ENCODE measurements at places on chromosomes 3 and 15.

DNA sequence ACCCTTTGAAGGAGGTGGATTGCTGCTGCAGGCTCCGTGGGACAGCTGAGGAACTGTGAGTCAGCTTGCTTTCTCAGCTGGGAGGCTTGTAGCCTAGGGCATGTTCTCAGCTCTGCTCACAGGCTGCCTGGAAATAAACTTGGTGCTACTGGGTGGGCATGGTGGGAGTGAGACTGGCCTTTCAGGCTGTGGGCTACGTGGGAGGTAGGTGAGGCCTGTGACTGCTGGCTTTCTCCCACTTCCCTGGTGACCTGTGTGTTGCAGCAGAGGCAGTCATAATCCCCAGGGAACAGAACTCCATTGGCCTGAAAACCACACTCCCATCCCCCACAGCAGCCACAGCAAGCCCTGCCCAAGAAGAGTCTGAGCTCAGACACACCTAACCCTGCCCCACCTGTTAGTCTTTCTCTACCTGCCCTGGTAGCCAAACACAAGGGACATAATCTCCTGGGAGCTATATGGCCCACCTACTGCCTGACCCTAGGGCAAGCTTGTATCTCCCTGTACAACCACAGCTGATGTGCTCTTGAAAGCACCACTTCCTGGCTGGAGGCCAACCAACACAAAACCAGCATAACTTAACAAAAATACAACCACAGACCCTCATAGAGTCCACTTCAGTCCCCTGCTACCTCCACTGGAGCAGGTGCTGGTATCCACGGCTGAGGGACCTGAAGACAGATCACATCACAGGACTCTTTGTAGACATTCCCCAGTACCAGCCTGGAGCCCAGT is 236.5 kb downstream of the SQOR start:
- DNase-seq = no peak

DNA sequence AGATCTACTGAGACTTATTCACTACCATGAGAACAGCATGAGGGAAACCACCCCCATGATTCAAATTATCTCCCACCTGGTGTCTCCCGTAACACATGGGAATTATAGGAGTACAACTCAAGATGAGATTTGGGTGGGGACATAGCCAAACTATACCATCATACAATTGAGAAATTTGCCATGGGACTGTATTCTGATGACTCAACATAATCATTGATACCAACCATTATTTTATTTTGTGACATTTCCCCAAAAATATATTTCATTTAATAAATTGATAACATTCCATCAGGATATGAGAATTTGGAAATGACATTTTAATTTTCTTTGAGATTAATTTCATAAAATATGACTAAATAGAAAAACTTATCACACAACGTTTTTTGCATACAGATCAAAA is 96.6 kb upstream of the MDFIC2 start:
- DNase-seq = no peak

- no peak for DNase-seq
Measured at GRCh38 chr3:47455806-47456452, 19.8 kb downstream of the SCAP start.

DNA sequence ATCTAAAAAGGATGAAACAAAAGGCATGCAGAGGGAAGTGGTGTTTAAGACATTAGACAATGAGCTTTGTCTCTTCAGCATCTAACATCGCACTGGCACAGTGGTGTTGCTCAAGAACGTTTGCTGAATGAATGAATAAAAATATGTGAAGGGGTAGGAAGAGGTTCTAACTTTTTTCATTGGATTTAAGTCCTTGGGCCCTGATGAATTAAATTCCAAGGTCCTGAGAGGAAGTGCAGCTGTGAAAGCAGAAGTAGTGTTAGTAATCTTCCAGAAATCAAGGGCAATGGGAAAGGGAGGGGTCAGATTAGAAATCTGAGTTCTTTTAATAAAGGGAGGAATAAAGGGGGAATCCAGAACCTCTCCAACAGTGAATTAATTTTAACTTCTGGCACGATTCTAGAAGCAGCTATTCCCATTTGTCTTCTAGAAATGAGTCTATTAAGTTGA is 29.6 kb downstream of the TLNRD1 start:
- no peak for DNase-seq

GRCh38 chr3:97871186-97871585 is 49.4 kb downstream of the CRYBG3 start:
- no peak for DNase-seq

GRCh38 chr15:88628018-88628654 is 7.0 kb downstream of the AEN start:
- no peak for DNase-seq

- DNase-seq = no peak
Measured at GRCh38 chr3:98536456-98537017, 4.8 kb downstream of the GPR15 start.
